ENCODE measurements at places on chromosomes 7 and 10.

DNA sequence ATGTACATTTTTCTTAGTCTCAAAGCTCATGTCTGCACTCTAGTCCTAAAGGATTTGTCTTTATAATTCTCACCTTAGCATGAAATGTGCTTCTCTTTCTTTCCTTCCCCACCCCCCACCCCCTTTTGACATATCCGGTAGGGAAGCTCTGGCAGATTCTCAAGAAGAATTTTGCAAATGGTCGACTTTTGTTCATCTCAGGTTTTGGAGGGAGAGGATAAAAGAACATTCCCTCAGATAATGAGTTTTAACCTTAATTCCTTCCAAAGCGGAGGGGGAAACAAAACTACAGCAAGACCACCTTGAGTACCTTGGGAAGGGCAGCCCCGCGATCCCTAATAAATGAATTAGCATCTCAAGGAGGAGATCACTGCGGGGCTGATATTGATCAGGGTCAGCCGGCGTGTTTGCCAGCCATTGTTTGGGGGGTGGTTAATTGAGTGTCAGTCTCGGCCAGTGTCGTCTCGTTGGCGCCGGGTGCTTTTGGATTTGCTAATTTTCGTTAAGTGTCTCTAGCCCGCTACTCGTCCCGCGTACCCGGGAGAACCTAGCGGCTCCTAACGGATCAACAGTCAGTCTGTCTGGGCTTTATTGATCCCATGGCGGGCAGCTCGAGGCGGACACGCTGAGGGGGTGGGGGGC, 874 bp upstream of the BAMBI start:
- no peak for DNase-seq

DNA sequence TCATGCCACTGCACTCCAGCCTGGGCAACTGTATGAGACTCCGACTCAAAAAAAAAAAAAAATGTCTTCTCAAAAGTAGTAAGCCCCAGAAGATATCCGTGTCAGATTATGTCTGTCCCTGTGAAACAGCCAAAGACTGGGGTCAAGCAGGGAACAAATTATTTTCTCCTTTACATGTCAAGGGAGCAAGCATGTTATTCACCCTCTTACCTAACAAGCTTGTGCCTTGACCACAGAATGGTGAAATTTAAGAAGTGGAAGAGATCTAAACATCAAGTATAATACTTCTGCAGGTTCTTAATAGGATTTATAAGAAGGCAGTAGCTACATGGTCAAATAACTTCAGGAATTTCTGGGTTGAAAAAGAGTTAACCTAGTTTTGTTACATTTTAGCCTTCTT, 187.9 kb downstream of the ZNF365 start:
- no peak for DNase-seq

GRCh38 chr7:106283501-106283830, 1.3 kb downstream of the NAMPT start:
- no peak for DNase-seq

DNA sequence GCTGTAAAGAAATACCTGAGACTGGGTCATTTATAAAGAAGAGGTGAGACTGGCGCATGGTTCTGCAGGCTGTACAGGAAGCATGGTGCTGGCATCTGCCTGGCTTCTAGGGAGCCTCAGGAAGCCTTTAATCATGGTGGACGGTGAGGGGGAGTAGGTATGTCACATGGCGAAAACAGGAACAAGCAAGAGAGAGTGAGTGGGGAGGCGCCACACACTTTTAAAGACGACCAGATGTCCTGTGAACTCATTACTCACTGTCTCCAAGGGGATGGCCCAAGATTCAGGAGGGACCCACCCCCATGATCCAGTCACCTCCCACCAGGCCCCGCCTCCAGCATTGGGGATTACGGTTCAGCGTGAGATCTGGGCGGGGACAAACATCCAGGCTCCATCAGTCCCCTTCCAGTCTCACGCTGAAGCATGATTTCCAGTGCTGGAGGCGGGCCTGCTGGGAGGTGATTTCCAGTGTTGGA, 3.2 kb downstream of the ZNF316 start:
- DNase-seq = no peak

DNA sequence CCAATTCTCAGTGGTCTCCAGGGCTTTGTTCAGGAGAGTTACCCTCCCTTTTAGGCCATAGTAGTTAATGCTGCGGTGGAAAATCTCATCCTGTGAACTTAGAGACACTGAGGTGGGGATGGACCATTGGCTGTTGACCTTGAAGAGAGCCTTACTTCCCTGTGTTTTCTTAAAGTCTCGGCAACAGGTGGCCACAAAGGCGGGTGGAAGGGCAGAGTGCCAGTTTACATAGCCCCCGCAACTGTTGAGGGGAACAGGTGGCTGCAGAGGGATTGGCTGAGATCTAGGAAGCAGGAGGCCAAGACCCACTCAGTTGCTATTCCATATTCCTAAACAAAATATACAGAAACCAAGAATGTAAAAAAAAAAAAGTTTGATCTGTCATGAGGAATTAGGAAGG, 160.6 kb downstream of the ST7 start:
- DNase-seq = no peak

DNA sequence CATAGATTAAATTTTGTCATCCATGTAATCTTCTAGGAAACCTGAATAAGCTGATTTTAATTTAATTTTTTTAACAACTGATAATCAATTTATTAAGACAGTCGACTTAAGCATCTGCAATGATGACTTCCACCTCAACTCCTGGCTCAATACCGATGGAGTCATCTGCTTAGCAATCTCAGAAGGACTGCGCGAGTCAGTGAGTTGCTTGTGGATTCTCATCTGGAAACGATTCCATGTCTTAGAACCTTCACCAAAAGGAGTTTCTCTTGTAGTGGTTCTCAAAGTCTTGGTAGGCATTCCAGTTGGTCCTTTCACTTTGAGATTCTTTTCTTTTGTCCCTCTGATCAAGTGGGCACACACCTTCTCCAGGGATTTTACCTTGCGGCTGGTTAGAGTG, 85.5 kb downstream of the XRCC2 start:
- DNase-seq = no peak

GRCh38 chr10:130775311-130775710, 536.2 kb downstream of the TCERG1L start:
- DNase-seq = no peak

DNA sequence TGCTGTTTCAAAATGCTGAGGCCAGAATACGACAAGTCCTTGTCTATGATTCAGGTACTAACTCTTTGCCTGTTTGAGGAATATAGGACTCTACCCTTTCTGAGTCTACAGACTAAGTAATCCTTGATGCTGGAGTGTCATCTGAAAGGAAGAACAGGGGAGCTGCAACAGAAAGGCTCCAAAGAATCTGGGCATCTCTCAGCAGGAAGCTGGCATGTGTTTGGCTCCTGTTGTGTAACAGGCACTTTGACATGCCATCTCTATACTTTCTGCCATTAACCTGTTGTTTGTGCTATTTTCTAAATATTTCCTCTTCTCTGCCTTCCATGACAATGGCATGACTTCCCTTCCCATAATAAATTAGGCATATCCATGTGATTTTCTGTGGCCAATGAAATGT, 409.5 kb downstream of the ADRA2A start:
- DNase-seq = no peak

GRCh38 chr7:148397056-148397455, 193.5 kb upstream of the C7orf33 start:
- no peak for DNase-seq

- DNase-seq = no peak
Measured at GRCh38 chr7:3243680-3244079, 57.4 kb upstream of the SDK1 start.

- DNase-seq = no peak
Measured at GRCh38 chr10:64115471-64115870, 594.3 kb downstream of the REEP3 start.

DNA sequence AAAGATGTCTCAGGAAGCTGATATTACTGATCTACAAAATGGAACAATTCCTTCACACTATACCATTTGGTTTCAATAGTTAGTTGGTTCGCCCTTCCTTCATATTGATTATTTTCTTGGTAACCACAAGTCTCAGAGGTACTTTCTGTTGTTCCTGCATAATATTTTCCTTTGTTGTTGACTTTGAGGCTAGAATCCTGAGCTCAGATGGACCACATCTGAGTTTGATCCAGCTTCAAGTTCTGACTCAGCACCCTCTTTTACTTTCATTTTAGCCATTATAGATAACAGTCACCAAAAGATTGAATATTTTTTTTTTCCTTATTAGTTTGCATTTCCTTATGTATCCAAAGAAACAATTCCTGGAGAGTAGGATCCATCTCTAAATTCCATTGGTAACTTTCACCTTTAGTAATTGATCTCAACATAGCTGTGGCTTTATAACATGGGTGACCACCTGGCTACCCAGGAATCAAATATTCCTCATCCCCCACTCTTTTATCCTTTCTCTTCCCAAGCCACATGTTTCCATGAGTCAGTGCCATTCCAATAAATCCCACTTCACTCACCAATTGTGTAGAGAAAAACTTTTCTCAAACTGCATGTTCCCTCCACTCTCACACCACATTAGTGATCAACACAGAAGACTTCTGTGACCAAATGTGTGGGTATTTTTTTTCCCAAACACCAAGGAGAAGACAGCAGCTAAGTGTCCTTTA, 9.7 kb upstream of the ABCA13 start:
- no peak for DNase-seq

DNA sequence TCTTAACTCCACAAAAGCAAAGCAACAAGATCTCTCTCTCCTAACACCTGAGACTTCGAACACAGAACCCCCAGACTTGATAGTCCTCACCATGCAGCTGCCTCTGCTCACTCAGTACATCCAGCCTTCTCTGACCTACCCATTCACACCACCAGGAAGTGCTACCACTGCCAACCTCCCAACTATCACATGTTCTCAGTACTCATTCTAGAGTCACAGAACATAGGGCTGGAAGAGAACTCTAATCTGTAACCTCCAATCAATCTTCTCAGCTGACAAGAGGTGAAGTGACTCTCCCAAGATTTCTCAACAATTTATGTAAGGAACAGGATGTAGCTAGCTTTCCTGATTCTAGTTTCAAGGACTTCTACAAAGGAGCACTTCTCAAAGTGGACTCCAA, 3.8 kb downstream of the NUDCD3 start:
- DNase-seq = no peak

DNA sequence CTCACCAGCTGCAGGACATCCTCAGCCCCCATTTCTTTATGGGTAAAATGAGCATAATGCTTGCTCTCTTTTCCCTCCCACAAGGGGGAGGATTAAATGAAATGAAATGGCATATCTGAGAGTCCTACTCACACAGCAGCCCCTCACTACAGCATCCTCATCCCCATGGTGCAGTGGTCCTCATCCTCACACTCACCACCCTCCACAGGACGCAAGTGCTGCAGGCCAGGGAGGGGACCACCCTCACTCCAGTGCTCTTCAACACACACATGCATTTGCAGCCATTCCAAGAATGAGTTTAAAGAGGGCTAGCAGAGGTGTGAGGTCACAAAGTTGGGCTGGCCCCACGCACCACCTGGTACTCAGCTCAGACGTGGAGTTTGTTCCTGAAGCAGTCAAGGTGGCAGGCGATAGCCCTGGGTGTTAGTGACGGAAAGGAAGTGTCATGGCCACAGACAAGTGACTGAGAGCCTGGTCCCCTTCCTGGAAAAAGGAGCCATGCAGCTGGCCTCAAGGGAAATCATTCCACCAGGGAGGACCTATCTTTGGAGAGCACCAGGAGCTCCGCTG, 234.0 kb downstream of the TNS3 start:
- DNase-seq = no peak

DNA sequence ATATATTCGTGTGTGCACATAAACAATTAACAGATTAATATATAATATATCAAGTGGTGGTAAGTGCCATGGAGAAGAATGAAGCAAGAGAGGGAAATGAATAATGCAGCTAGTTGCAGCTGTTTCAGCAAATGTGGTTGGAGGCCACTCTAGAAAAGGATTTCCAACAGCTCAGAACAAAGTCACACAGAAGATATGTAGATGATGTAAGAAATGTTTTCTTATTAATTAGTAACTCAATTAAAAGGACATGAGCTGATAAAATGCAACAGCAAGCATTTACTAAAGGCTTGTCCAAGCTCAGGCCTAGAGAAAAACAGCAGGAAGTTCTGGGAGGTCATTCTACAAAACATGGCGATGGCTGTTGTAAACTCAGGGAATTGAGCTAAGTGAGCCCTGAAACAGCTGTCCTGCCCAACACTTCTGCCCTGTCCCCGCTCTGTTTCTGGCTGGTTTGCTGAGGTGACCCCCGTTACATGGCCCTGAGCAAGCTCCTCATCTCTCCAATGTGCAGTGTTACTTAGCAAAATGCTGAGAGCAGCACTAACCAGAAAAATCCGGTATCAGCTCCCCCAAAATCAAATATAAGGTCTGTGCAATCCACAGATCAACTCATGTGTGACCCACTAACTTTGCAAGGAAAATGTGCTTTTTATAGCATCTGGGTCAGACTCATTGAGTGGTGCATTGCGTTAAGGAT, 23.4 kb upstream of the C10orf67 start:
- DNase-seq = no peak

DNA sequence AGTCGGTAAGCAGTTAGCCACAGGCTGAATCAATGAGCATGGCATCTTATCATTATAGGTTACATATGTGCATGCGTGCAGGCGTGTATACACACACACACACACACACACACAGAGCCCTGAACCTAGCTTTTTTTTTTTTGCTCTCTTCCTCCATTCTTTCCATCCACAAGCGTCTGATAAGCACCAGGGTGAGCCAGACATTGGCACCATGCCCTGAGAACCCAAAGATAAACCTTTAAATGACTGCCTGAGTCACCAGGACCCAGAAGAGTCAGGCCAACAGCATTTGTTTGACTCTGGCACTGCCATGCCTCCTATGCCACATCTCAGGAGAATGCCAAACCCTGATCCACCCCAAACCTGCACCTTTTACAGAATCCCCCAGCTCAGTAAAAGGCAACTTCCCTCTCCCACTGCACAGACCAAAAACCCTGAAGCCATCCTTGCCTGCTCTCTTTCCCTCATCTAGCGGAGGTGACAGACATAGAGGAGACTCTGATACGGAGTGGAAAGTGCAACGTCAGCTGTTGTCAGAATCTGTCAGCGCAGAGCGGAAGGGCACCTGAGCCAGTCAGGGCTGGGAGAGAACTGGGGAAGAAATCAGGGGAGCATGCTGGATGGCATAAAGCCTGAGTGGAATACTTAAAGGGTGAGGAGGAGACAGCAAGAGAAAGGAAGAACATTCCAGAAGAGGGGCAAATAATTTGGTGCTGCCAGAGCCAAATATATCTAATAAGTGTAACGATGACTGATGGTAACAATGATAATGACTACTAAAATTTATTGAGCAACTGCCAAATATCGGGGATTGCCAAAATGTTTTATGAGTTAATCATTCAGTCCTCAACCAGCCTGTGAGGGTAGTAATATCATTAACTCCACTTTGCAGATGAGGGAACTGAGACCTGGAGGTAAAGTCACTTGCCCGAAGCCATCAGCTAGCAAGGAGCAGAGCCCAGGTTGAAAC, 3.2 kb downstream of the PARP12 start:
- no peak for DNase-seq

DNA sequence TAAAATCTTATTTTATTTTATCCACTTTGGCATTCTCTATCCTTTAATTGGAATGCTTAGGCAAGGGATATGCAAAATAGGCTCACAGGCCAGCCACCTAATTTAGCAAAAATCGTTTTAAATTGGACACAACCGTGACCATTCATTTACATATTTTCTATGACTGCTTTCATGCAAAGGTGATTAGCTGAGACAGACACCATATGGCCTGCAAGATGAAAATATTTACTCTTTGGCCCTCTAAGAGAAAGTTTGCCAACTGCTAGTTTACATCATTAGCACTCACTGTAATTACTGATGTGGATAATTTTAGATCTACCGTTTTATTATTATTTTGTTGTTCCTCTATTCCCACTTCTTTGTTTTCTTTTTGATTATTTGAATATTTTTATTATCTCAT, 375.5 kb upstream of the LRRTM3 start:
- DNase-seq = no peak

GRCh38 chr7:126083014-126083413, 1153.4 kb upstream of the POT1 start:
- no peak for DNase-seq

Measured in NCI-H1436 (cell line).